ENCODE measurements at places on chromosomes 2 and 18.

DNA sequence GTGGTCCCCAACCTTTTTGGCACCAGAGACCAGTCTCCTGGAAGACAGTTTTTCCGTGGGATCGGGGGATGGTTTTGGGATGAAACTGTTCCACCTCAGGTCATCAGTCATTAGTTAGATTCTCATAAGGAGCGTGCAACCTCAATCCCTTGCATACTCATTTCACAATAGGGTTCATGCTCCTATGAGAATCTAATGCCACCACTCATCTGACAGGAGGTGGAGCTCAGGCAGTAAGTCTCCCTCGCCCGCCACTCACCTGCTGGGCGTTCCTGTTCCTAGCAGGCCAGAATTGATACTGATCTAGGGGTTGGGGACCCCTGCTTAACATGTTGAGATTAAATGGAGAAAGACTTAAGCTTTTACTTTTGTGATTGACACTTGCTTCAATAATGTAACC is 9.9 kb downstream of the NABP1 start:
- DNase-seq, result no peak

DNA sequence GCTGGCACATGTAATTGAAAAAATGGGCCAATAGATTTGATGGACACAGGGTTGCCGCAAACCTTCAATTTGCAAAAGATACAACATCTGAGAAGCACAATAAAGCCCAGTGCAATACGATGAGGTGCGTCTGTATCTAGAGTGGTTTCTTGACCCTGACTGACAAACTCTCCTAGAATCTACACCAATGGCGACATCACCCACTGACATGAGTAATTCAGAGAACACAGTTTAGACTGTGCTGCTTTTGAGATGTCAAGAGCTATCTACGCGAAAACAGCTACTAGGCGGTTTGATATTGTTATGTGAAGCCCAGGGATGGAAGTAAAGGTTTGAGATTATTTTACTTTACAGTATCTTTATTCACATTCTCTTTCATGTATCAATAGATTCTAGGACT is 104.9 kb downstream of the EIPR1 start:
- no peak for DNase-seq

GRCh38 chr18:61335684-61336555 is 2.7 kb downstream of the CDH20 start:
- no peak for DNase-seq

DNA sequence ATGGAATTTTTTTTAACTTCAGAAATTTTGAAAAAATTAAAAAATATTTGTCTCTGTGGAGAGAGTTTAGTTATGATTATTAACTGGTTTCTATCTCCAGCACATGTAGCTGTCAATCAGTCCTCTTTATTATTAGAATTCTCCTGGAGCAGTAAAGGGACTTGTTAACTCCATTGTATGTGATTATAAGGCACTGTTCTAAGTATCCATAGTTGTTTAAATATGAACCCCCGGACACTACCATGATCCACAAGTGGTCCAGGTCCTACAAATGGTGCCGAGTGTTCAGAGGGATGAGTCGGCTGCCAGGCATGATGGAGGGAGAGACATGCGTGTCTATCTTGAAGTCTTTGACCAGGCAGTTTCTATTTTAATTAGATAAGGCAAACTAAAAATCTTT is 492 bp downstream of the CHRNA1 start:
- no peak for DNase-seq

DNA sequence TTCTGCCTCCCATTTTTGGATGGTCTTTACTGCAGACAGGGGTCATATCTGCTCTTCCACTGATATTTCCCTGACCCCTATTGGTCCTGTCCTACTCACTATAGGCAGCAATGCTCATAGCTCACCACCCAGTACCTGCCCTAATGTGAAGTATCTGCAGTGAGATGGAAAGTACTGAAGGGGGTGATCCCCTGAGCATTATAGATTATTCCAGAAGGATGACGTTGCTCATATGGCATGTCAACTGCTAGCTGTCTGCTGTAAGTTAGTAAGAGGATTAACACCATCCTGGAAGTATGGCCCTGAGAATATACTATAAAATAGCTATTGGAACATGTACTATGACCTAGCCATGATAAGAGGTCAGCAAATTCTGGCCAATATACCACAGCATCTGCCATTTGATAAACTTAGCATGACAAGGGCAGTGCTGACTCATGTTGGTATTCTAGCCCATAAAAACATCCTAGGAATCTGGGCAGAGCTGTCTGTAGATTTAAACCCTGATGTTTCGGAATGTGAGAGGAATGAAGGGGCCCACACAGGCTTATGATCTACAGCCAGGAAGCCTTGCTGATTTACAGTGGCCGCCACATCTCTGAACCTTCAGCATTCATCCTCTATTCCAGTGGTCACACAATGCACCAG is 451.4 kb downstream of the TNS1 start:
- no peak for DNase-seq

- DNase-seq, result no peak
These were observed 404.0 kb upstream of the MMADHC start for GRCh38 chr2:149991576-149991975.

GRCh38 chr2:176665086-176665485 is 395.8 kb downstream of the MTX2 start:
- DNase-seq, result no peak

DNA sequence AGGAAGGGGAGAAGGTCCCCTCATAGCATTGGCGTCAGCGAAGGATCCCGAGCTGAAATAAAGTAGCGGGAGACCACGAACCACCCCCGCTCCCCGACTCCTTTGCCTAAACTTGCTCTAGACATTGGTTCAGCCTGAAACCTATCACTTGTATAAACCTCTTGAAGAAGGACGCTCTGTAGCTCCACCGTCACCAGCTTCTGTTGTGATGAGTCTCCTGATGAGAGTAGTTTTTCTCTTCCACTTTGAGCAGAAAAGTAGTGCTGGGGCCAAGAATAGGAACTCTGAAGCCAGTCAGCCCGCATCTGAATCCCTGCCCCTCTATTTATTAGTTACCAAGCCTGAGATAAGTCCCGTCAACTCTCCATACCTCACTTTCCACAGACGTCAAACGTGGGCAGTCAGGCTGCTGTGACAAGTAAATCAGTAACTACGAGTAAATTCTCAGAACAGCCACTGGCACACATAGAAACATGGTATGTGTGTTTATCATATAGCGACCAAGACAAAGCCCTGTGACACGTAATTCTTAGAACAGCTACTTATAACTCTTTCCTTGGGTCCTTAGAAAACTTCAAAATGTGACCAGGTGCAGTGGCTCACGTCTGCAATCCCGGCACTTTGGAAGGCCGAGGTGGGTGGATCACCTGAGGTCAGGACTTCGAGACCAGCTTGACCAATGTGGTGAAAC is 61.7 kb downstream of the CD226 start:
- no peak for DNase-seq

DNA sequence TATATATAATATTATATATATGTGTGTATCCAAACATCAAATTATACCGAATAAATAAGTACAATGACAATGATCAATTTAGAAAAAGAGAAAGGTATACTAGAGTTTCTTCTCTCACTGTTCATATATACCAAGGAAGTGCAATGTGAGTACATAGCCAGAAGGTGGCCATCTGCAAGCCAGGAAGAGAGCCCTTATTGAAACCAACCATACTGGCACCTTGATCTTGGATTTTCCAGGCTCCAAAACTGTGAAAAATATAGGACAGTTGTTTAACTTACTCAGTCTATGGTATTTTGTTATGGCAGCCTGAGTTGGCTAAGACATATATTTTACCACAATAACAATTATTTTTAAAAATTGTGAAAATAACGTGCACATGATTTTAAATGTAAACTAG is 1490.2 kb upstream of the SLC39A10 start:
- DNase-seq, result no peak

DNA sequence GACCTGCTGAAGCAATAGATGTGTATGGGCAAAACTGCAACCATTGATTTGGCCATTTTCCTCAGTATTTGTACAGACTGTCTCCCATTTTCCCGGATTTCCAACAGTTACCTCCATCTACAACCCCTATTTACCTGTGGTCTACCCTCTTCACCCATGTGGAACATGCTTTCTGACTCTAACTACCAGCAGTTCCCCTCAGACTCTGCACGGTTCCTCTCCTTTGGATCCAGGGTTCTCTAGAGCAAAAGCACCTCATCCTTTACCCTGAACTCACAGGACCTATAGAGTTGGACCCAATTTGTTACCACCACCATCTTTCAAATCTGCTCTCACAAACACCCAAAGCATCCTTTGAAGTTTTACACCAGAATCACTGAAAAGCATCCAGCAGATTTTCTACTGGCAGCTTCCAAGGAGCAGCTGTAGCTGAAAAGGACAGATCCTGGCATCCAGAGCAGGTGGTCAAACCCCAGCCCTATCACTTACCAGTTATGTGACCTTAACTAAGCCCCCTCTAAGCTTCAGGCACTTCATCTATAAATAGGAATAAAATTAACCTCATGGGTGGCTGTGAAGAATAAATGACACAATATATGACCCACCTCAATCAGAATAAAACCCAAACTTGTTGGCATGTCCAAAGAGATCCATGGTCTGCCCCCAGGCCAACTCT is 15.3 kb downstream of the CYTIP start:
- DNase-seq, result no peak

GRCh38 chr2:189252991-189253675 is 73.6 kb upstream of the COL5A2 start:
- no peak for DNase-seq

- DNase-seq, result no peak
These were observed 14.7 kb downstream of the MREG start for GRCh38 chr2:215998636-215999035.

DNA sequence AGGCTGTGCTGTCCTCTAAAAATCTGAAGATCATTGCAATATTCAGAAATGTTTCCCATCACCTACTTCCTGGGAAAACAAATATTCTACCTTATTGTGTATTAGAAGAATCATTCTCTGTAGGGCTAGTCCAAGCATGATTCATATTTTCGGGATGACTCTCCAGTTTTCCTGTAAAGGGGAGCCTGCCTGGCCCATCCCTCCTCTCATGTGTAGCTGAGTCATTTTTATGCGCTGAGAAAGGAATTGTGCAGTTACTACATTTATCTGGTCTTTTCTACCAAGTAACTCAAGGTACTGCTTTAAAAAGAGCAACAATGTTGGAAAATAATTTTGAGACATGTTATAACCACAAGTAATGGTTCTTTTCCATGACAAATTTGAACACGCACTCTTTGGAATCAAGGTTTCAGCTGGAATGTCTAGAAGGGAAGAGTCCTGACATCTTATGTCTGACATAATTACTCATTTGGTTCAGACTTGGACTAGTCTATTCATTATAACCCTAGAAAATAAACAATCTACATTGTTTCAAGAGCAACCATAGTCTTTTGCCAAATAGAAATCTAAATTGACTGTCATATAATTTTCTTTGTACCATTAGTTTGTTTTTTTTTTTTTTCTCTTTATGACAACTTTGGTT is 6.6 kb downstream of the DSG3 start:
- no peak for DNase-seq

DNA sequence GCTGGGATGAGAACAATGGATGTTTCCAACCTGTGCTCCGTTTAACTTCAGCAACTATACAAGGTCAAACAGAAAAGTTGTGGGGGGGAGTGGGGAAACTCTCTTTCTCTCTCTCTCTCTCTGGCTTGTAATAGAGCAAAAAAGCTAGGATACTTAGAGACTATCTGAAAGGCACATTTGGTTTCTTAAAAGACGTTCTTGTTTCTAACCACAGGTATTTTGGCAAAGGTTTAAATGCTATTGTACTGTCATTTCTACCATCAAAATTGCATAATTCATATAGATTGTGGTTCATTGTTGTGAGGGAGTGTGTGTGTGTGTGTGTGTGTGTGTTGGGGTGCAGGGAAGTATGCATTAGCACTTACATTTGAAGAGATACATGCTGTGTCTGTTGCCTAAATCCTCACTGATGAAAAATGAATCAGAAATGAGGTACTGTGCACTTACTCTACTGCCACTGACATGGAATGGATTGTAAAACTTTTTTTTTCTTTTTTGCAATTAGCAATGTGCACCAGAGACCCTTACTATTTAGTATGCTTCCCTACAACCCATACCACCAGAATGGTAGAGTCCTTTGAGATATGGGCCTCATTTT is 841.0 kb upstream of the PIK3C3 start:
- DNase-seq, result no peak

GRCh38 chr2:71240794-71241193 is 13.9 kb upstream of the PAIP2B start:
- no peak for DNase-seq

DNA sequence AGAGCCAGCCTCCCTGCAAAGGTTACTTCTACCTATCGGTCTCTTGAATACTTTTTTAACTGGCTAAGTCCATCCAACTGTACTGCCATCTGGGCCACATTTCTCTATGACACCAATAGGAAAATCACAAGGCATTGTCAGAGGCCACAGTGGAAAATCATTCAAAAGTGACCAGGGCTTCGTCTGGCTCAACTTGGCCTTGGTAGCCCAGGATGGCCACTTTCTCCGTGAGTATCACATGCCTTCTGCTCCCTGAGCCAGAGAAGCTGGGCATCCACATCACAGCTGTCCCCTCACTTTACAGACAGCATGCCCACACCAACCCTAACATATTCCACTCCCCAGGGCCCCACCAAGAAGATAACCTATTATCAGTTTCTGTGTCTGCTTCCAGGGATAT is 5.8 kb downstream of the CIB4 start:
- no peak for DNase-seq

- DNase-seq, result no peak
These were observed 11.2 kb downstream of the RND3 start for GRCh38 chr2:150476286-150476685.

DNA sequence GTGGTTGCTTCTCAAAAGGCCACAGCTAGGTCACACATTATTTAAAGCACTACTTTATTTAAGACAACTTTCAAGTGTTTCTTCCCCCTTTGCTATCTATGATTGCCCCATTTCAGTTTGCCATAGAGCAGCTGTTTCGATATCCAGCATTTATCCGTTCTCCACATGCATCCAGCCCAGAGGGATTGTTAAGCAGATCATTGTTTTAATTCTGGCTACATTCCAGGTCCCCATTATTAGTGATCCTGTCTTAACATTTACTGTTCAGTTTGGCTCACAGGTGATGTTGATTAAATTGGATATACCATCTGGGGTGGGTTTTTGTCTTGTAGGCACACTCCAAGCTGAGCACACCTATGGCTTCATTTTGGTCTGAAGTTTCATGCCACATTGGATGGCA is 638.7 kb downstream of the ZEB2 start:
- DNase-seq, result no peak

- DNase-seq, result peak; percentile 90
These were observed at the start of gene MEMO1 for GRCh38 chr2:32010670-32011484. Gene MEMO1 (minus strand): TSS chr2:32011008. CDS start chr2:32010247, 761 bp downstream.

All from NCI-H774 (cell line).